ENCODE measurements at places on chromosomes 1 and 21. TPM values are rescaled to one million over a fixed set of nuclear protein-coding genes. Genes with fewer than 3 reads are reported as not detected.

The RNU1-2 gene
- total RNA-seq = not detected

The ACTRT2 gene
- not detected for total RNA-seq

The UMODL1 gene
- total RNA-seq = not detected

The PDZK1 gene
- total RNA-seq = not detected

DNA sequence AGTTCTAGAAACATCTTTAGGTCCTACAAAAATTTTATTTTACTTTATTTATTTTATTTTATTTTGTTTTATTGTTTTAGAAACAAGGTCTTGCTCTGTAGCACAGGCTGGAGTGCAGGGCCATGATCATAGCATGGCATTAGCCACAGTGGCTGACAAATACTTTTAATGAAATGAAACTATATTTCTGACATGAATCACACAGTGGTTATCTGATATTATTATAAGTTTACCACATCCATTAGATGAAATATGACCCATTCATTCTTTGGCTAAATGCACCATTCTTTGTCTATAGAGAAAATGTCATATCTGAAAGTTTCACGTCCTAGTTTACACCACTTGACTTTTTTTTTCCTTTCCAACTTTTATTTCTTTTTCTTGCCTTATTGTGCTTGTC, 613.4 kb upstream of the ADAMTS5 start:
- DNase-seq = no peak

- DNase-seq = no peak
Observed at GRCh38 chr1:201450721-201451291, 18.2 kb downstream of the PHLDA3 start.

- DNase-seq = no peak
Observed at GRCh38 chr1:228960705-228961104, 225.4 kb downstream of the RHOU start.

DNA sequence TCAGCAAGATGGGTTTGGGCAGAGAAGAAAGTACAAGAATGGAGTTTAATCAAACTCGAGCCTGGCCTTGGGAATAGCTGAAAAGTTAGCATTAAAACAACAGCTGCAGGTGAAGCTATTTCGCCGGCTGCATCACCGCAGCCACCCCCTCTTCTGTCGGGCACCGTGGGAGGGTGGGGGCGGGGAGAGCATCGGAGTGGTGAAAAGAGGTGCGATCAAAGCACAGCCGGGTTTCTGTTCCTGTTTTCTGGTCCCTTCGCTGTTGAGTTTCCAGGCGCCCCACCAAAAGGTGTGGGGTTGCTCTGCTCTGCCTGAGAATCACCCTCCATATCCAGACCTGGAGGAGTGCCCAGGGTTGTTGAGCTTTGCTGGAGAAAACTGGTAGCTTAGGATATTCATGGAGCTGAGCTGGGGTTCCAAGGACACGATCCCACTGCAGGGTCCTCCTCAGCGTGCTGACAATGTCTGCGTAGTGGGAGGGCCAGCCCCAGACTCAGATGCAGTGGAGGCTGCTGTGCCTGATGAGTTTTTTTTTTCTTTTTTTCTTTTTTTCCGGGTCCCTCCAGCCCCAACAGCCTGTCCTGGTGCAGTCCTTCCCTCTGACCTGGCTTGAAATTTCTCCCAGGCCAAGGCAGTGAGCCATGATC, 127.5 kb upstream of the C1orf174 start:
- no peak for DNase-seq

DNA sequence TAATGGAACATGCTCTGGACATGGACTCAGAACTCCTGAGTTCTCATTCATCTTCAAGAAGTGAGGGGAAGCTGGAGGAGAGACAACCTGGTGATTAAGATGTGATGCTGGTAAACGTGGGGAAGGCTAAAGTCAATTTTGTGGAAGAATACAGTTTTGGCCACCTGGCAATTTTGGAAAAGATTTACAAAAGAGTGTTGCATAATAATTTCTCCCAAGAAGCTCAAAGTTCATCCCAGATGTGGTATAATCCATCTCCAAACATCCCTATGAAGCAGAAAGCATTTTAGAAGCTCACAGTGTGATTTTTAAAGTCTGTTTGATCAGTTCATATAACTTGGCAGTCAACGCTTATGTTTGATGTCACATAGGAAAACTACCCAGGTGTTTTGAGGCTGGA, 208.7 kb downstream of the LMX1A start:
- DNase-seq = no peak

DNA sequence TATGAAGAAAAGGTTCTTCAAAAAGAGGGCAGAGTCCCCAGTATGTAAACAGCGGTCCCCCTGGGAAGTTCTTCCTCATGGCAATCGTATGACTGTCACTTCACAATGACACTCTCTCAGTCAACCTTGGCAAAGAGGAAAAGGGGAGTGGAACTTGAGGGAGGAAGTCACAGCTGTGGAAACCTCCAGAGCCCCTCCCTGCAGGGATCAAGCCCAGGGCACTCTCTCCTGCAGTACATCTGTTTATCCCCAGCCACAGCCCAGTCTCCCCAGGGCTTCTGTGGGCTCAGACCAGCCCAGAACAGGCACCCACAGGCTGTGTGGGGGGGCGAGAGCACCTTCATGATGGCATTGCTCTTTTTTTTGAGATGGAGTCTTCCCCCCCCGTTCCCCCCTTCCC, 2.0 kb downstream of the ATP13A2 start:
- DNase-seq = no peak

DNA sequence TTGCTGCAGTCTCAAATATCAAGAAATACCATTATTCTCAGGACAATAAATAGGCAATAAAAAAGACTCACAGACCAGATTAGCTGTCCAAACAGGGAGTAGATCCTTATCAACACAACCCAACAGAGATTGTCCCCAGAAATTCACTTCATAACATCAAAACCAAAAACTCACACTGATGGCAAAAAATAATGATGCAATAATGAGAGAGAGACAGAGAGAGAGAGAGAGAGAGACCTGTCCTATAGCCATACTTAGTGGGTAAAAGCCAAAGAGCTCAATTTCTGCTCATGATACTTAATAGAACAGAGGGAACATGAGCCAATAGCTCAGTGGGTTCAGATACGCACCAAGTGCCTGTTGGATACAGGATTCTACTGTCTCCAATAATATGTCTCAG, 244.5 kb downstream of the FAM72C start:
- DNase-seq = no peak

GRCh38 chr1:56070601-56071000, 508.8 kb downstream of the PLPP3 start:
- no peak for DNase-seq

DNA sequence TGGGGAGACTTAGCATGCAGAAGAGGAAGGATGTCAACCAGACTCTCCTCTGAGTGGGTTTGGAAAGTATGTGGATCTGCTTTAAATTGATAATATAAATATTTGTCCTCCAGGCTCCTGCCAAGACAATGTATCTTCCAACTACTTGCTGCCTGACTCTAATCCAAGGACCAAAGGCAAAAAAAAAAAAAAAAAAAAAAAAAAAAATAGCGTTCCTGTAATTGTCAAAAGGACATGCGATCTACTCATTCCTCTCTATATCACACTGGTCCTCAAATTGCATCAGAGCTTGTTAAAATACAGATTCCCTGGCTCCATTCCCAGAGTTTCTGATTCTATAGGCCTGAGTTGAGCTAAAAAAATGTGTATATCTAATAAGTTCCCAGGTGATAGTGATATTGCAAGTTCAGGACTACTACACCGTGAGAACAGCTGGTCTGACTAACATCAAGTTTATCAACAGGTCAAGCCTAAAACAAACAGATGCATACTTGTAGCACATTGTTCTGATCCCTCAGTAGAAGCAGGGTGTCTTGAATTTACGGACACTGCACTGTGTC, 141.3 kb downstream of the TNR start:
- DNase-seq = no peak

DNA sequence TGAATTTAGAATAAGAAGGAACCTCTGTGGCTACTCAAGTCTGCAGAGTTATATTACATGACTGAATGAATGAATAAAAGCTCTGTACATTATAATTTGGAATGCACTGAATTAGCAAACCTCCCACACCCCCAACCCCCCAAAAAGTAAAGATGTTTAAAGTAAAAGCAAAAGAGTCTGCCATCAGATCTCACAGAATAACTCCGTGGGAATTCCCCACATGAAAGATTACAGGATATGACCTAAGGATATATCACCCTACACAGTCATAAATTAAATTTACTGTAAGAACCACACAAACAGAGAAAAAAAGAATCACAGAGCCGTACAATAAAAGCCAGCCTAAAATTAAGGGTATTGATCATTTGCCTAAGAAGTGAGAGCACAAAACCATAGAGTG, 587.3 kb downstream of the PTPRC start:
- DNase-seq = no peak

- peak; percentile 34 for DNase-seq
Observed at GRCh38 chr21:42061195-42061985, 9.7 kb upstream of the UMODL1 start.
